Cardiac muscle cell (in vitro differentiated cells and primary cell): ENCODE measurements at places on chromosomes 5 and 9. TPM values are rescaled to one million over a fixed set of nuclear protein-coding genes. Genes with fewer than 3 reads are reported as not detected.

LHX6 gene
- polyA plus RNA-seq = not detected in 2 replicates

PCDHB2 gene
- polyA plus RNA-seq = 25.0 and 31.2 TPM in 2 replicates

PIP5K1B gene
- 2.0 and 3.2 TPM in 2 replicates for polyA plus RNA-seq

PCDHGA10 gene
- polyA plus RNA-seq = 1.1 and 1.4 TPM in 2 replicates

EQTN gene
- not detected in 2 replicates for polyA plus RNA-seq

HRCT1 gene
- not detected in 2 replicates for polyA plus RNA-seq

FBP1 gene
- 1.3 and 3.1 TPM in 2 replicates for polyA plus RNA-seq

LOX gene
- polyA plus RNA-seq = 2.0 and 2.6 TPM in 2 replicates

TLX3 gene
- polyA plus RNA-seq = not detected in 2 replicates

CDC20B gene
- polyA plus RNA-seq = 0.39 and 0.89 TPM in 2 replicates

STC2 gene
- polyA plus RNA-seq = 45.1 and 65.2 TPM in 2 replicates

FBLL1 gene
- polyA plus RNA-seq = 0.15 TPM in 1 of 2 replicates, not detected in the other

PCDHGB1 gene
- polyA plus RNA-seq = 0.32 and 0.46 TPM in 2 replicates

ECSCR gene
- polyA plus RNA-seq = 0.97 and 1.5 TPM in 2 replicates

CDKN2A gene
- not detected in 2 replicates for polyA plus RNA-seq

CCL27 gene
- 1.1 and 1.3 TPM in 2 replicates for polyA plus RNA-seq

CYLC2 gene
- not detected in 2 replicates for polyA plus RNA-seq

RALGPS1 gene
- polyA plus RNA-seq = 14.1 and 15.7 TPM in 2 replicates

C9orf43 gene
- polyA plus RNA-seq = 1.4 TPM in 1 of 2 replicates, not detected in the other

PRR16 gene
- 1.2 and 5.4 TPM in 2 replicates for polyA plus RNA-seq

MXD3 gene
- 7.3 and 50.5 TPM in 2 replicates for polyA plus RNA-seq

PPP1R26 gene
- polyA plus RNA-seq = 25.9 and 33.7 TPM in 2 replicates

HDHD3 gene
- 28.4 and 32.1 TPM in 2 replicates for polyA plus RNA-seq

QRFP gene
- polyA plus RNA-seq = 0.45 TPM in 1 of 2 replicates, not detected in the other

CDX1 gene
- 0.62 TPM in 1 of 2 replicates, not detected in the other for polyA plus RNA-seq

CDH10 gene
- polyA plus RNA-seq = 0.44 and 1.9 TPM in 2 replicates

NTNG2 gene
- polyA plus RNA-seq = 1.7 and 2.5 TPM in 2 replicates

ENHO gene
- 8.7 and 13.1 TPM in 2 replicates for polyA plus RNA-seq

TMEM171 gene
- not detected in 2 replicates for polyA plus RNA-seq

PIP5KL1 gene
- 3.4 and 3.5 TPM in 2 replicates for polyA plus RNA-seq

MSMP gene
- not detected in 2 replicates for polyA plus RNA-seq

DNAH5 gene
- polyA plus RNA-seq = 0.05 and 0.12 TPM in 2 replicates

RGS3 gene
- 94.7 and 94.9 TPM in 2 replicates for polyA plus RNA-seq

CLTA gene
- polyA plus RNA-seq = 118 and 147 TPM in 2 replicates
